GM18507 (cell line): ENCODE measurements at places on chromosomes 11 and 22.
A peak's percentile ranks its signal among the peaks of the same experiment; 100 is the strongest.

DNA sequence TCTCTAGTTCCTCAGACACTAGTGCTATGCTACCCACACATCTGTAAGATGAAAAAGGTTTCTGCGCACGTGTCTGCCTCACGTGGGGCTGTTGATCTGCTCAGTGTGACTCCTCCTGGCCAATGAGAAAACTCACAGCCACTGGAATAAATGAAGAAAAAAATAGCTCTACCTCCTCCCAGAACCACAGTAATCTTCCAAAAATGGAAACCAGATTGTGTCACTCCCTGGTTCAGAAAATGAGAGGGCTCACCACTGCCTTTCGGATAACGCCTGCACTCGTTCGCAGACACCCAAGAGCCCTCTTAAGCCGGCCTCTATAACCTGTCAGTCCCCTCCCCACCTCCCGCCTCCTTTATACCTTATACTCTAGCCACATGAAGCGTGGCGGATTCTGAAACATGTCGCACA, 5.1 kb downstream of the APBB1 start:
- DNase-seq: no peak

- DNase-seq: no peak
These were observed 5.8 kb upstream of the BUD13 start for GRCh38 chr11:116778556-116778955.

GRCh38 chr22:41301085-41302020, at the start of gene ZC3H7B:
TSS of gene ZC3H7B (plus strand) at chr22:41301525. CDS start at chr22:41320661, 19,136 bp downstream.
- peak; percentile 93 for DNase-seq

DNA sequence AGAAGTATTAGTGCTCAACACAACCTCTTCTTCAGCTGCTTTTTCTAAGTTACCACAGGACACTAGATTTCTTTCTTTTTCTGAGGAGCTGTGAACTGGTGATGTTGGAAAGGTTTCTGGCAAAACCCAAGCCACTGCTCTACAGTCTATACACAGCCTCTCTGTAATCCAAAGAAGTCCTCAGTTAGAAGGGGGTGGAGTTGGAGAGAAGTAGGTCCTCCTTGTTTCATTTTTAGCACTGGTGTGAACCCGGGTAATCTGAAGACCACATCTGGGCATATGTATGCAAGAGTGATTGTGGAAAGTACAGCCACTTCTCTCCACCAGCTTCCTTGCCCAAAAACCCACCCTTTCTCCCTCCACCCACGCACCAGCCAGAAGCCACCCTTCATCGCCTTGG, 1168.1 kb downstream of the LRRC4C start:
- no peak for DNase-seq

GRCh38 chr11:104443387-104443786, 279.4 kb upstream of the PDGFD start:
- no peak for DNase-seq

GRCh38 chr11:75345455-75346160, 5.9 kb downstream of the ARRB1 start:
- DNase-seq: no peak

DNA sequence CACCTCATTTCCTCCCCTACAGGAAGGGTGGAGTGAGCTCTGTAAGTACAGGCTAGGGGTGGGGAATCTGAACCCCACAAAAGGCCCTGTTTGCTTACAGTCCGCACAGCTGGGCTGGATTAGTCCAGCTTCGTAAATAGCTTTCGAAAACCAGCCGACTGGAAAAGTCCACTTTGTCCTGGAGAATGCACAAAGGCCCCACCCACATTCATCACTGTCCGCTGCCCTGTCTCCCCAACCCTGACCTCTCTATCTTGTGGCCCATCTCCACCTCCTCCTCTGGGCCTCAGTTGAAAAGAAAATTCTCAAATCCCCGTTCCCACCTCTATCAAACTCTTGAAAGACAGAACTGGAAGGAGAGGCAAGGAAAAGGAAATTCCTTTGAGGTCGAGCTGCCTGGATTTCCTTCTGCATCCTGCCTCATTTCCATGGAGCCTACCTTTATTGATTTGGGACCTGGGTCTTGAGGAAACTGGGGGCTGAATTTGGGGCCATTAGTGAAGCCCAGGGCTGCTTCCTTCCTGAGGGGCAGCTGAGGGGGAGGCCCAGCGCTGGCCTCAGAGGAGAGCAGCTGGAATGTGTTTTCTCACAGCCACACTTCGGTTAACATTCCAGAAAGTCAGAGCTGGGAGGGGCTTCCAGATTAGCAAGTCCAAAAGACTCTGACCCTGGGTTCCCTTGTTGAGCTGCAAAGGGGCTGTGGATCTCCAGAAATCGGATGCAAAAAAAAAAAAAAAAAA, 147.6 kb downstream of the FBXO7 start:
- no peak for DNase-seq

- DNase-seq: no peak
These were observed 60.0 kb upstream of the PLET1 start for GRCh38 chr11:112320668-112321067.

DNA sequence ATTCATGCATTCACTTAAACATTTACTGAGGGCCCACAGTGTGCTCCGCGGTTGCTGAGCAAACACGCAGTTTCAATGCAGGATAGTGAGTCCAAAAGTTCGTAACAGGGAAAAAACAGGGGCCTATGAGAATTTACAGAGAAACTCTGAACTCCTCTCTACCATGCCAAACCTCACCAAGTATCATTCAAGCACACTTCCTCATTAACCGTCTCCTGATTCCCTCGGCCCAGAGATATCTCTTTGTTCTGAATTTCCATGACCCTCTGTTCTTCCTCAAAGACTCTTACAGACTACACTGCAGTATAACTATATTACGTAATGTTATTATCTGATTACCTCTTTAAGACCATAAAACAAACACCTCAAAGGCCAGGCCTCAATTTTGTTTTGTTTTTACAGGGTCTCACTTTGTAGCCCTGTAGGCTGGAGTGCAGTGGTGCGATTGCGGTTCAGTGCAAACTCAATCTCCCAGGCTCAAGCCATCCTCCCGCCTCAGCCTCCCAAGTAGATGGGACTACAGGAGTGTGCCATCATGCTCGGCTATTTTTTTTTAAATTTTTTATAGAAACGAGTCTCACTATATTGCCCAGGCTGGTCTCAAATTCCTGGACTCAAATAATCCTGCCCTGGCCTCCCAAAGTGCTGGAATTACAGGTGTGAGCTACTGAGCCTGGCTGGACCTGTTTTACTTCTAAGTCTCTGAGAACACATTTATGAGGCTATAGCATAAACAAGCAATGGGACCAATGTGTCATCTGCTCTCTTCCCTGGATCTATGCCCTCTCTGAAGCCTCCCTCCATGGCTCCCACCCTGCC, 3.6 kb downstream of the HPS4 start:
- no peak for DNase-seq

GRCh38 chr11:93028960-93029522, 59.6 kb downstream of the MTNR1B start:
- DNase-seq: no peak

GRCh38 chr22:49869845-49870712, 16.4 kb downstream of the ZBED4 start:
- no peak for DNase-seq

GRCh38 chr11:917426-917825, 6.8 kb upstream of the CHID1 start:
- no peak for DNase-seq

DNA sequence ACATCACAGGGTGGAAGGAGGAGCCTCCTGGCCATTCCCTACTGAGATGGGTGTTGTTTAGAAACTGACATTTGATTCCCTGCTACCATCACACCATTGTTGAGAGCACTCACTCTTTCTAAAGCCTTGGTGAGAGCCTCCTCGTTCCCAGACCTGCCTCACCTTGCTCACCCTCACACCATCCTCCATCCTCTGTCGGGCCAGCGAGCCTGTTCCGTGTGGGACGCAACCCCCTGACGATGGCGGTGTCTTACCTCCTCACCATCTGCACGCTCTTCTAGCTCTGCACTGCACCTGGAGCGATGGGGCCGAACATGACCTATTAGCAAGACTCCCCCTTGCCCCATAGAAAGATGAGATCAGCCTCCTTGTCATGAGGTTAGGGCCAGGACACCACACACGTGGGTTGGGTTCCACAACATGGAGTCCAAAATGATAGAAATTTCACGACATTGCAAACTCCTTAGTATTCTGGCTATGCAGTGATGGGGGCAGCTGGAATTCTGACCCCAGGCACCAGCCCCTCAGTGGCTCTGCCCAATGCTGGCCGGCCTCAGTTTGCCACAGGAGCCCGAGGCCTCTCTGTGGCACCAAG, 1017.9 kb downstream of the TBC1D22A start:
- no peak for DNase-seq

DNA sequence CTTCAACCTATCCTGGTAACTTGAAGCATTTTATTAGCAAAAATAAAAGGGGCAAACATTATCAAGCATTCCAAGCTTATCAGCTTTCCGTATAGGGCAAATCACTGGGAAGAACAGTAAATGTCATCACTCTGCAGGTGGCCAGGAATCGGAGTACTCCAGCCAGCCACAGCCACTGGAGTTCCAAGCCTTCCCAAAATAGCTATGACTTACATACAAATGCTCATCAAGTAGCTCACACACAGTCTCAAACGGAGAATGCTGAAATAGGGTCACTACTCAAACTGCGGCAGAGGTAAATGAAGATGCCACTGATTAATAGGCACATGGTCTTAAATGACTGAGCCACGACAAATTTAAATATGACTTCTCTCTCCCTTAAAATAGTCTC, 2.1 kb downstream of the USP28 start:
- DNase-seq: no peak

GRCh38 chr11:29750392-29750791, 266.4 kb downstream of the KCNA4 start:
- DNase-seq: no peak

DNA sequence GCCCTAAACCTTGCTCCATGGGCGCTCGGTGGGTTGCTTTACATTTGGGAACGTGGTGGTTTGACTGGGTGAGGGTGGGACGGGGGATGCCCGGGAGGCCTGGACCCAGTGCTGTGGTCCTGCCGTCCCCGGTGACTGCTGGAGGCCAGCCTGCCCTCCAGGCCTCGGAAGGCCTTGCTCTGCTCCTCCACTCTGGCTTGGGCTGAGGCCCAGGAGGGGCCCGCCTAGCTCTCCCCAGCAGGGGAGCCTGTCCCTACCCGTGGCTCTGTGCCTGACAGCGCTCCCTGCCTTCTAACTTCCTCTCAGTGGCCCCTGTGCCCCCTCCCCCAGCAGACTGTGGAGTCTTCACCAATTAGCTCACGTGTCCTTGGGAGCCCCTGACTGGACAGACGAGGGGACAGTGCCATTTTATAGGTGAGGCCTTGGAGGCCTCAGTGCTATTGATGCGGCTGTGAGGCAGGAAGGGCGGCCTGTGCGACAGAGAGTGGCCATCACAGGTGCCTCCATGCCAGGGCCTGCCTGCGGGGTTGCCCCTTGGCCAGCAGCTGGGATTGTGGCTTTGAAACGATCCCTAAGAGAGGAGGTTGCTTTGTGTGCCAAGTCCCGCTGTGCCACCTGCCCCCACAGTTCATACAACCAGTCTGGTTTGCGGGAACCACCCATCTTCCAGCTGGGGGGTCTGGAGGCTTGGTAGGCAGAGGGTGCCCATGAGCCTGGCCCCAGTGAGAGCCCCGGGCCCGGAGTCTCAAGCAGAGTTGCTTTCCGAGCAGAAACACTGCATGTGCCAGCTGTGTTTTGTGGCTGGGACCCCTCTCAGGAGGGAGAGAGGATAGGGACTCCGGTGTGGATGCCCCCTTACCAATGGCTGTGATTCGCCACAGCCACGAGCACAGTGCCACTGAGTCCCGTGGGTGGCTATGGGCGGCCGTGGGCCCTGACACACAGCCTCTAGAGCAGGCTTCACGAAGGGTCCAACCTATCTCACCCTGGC, 17.7 kb downstream of the TPCN2 start:
- no peak for DNase-seq

DNA sequence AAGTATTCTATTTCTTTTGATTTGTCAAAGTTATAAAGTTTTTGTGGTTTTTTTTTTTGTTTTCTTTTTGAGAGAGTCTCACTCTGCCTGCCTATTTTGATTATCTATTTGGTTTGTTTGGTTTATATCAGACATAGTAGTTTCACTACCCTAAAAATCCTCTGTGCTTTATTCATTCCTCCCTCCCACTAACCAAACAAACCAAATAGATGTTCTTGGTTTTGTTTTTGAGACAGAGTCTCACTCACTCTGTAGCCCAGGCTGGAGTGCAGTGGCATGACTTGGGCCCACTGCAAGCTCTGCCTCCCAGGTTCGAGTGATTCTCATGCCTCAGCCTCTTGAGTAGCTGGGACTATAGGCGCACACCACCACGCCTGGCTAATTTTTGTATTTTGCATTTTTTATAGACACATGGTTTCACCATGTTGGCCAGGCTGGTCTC, 67.9 kb downstream of the ENTHD1 start:
- DNase-seq: no peak

- no peak for DNase-seq
These were observed 122.2 kb downstream of the C11orf58 start for GRCh38 chr11:16860617-16861016.

- no peak for DNase-seq
These were observed 814.0 kb downstream of the BRD1 start for GRCh38 chr22:49013707-49014106.

DNA sequence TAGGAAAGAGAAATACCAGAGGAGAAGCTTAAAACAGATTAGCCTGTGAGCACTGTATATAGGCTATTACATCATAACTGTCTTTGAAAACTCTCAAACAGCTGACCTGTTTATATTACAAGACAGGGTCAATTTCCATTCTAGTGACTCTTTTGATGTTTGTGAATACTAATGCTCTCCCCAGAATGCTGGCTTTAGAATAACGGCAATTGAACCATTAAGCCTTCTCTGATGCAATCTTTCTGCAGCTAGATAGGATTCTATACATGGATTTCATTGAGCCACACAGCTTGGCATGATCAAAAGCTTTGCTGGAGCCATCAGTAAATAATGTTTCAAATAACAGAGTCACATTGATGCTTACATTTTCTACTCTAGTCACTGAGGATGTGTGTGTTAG, 122.7 kb upstream of the FAT3 start:
- no peak for DNase-seq

DNA sequence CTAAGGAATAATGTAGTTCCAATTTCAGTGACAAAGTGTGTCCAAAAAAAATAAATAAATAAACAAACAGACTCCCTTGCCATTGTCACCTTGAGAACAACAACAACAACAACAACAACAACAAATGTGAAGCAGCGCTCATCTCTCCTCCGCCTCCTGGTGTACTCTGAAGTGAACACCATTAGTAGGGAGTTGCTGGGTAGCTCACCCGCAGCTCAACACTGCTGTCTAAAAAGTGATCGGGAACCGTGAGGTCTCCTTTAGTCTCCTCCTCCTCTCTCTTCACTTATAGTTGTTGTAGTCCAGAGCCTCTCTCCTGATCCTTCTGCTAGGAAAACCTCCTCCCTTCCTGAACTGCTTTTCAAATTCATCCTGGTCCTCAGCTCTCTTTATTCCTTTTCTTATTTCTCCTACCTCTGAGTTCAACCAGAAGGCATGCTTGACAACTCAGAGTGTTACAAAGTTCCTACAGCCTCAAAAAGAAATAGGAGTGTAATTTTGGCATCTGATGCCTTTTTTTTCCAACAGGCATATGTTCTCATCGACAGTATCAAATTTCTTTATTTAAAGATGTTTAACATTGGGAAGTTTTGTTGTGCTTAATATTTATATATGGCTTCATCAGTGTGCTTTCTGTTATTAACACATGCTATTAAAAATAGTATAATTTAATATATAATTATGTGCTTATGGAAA, 215.1 kb downstream of the PGR start:
- DNase-seq: no peak
